Neural crest cell (in vitro differentiated cells): ENCODE measurements at places on chromosomes 2 and 18. TPM values are rescaled to one million over a fixed set of nuclear protein-coding genes. Genes with fewer than 3 reads are reported as not detected.

SULT1C4 gene
- 7.7 and 8.0 TPM in 2 replicates for total RNA-seq

ABHD1 gene
- total RNA-seq = 0.47 and 0.82 TPM in 2 replicates

ARHGEF4 gene
- 20.0 and 22.1 TPM in 2 replicates for total RNA-seq

EVA1A gene
- 3.6 and 3.8 TPM in 2 replicates for total RNA-seq

RETREG2 gene
- total RNA-seq = 84.6 and 86.0 TPM in 2 replicates

CCDC178 gene
- total RNA-seq = 0.42 and 0.82 TPM in 2 replicates

SLC5A7 gene
- 2.7 and 3.0 TPM in 2 replicates for total RNA-seq

IL36RN gene
- not detected in 2 replicates for total RNA-seq

ALK gene
- total RNA-seq = 2.0 and 2.1 TPM in 2 replicates

RND3 gene
- total RNA-seq = 49.7 and 54.3 TPM in 2 replicates

ZNF24 gene
- total RNA-seq = 89.3 and 91.0 TPM in 2 replicates

FN1 gene
- 89.6 and 103 TPM in 2 replicates for total RNA-seq

RAPGEF4 gene
- 1.7 TPM in 2 replicates for total RNA-seq

VWC2L gene
- 0.11 and 0.23 TPM in 2 replicates for total RNA-seq

ANKRD30BL gene
- total RNA-seq = not detected in 2 replicates

TCF7L1 gene
- total RNA-seq = 40.3 and 41.8 TPM in 2 replicates

NTSR2 gene
- not detected in 2 replicates for total RNA-seq

KCNK3 gene
- total RNA-seq = 0.58 and 0.68 TPM in 2 replicates

DCC gene
- total RNA-seq = 10.1 and 11.3 TPM in 2 replicates

INHBB gene
- total RNA-seq = 0.14 and 0.49 TPM in 2 replicates

MOGAT1 gene
- 0.30 TPM in 1 of 2 replicates, not detected in the other for total RNA-seq

ABCB11 gene
- total RNA-seq = 0.07 and 0.11 TPM in 2 replicates

FTCDNL1 gene
- 1.5 and 1.6 TPM in 2 replicates for total RNA-seq
